ENCODE measurements at places on chromosomes 12 and 14.

DNA sequence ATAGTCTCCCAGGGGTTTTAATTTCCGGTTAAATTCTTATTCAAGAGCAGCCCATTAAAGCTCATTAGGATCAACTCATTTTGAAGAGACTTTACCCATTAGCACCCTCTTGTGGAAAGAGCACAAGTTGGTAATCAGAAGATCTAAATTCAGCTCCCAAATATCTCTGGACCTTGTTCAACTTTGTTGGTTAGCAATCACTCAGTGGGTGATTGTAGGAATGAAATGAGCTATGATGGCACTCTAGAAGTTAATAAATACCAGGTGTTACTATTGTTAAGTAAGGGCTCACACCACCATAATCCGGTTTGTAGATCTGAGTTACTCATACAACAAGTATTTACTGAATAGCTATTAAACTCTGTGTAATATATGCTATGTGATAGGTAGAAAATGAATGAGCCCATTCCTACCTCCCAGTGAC, 42.9 kb downstream of the TRIP11 start:
- no peak for DNase-seq

- DNase-seq: no peak
These were observed 62.5 kb upstream of the HIF1A start for GRCh38 chr14:61632807-61633206.

GRCh38 chr12:46965880-46966279, 113.5 kb upstream of the PCED1B start:
- DNase-seq: no peak

GRCh38 chr12:2126676-2127406, 74.1 kb downstream of the CACNA1C start:
- DNase-seq: no peak
